ENCODE measurements at places on chromosomes 12 and 14. TPM values are rescaled to one million over a fixed set of nuclear protein-coding genes. Genes with fewer than 3 reads are reported as not detected.

DNA sequence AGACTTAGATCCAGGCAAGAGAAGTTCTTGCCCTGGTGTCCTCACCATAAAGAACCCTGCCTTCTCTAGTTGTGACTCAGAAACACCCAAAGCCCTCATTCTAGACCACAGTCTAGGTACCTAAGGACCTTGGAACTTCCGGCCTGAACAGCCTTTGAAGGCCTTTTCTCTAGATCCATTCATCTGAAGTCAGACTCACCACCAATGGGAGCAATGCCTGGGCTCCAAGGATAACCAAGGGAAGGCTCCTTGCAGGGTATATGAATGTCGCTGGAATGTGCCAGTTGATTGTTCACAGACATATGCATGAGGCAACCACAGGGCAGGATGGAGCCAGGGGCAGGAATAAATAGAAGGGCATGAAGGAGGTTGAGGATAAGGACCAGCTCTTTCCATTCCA, 86.3 kb downstream of the PLCZ1 start:
- no peak for DNase-seq

KIF26A gene
- polyA plus RNA-seq = 14.5 TPM

DNA sequence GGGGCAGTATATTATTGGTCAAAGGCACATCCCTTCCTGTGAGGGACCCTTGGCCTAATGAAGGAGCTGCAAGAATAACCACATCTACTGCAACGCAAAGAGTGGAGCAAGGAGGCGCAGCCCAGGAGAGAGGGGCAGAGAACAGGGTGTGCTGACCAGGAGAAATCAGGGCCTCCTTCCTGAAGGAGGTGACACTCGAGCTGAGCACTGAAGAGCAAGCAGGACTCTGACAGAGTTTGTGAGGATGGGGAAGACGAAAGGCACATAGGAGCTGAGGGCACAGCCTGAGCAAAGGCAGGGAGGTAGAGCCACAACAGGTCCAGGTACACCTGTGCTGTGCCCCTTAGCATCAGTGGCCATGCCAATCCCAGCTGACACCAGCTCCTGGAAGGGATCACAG, 60.6 kb downstream of the CCDC85C start:
- DNase-seq = no peak

DPF3 gene
- polyA plus RNA-seq = 3.5 TPM

P2RX2 gene
- polyA plus RNA-seq = 1.8 TPM

CEP290 gene
- 31.6 TPM for polyA plus RNA-seq

- no peak for DNase-seq
These were observed 5.8 kb downstream of the MARK3 start for GRCh38 chr14:103391048-103391447.

DNA sequence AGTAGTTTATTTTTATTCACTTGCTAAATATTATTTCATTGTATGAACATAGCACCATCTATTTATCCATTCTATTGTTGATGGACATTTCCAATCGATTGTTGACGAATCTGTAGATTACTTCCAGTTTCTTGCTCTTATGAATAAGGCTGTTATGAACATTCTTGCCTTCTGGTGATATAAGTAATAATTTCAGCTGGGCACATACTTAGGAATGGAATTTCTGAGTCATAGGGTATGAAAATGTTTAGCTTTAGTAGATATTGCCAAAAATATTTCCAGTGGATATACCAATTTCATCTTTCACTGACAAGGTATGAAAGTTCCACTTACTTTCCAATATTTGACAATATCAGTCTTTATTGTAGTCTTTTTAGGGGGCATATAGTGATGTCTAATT, 468.5 kb downstream of the ETNK1 start:
- no peak for DNase-seq

INHBC gene
- polyA plus RNA-seq = 0.26 TPM

- no peak for DNase-seq
These were observed 332.3 kb downstream of the EGLN3 start for GRCh38 chr14:33618361-33619105.

GRCh38 chr14:36451310-36452065, 68.5 kb downstream of the NKX2-1 start:
- peak; percentile 17 for DNase-seq

AQP2 gene
- polyA plus RNA-seq = 75.1 TPM

- DNase-seq = no peak
These were observed 17.1 kb upstream of the SAMD4A start for GRCh38 chr14:54549862-54550261.

CBLN3 gene
- polyA plus RNA-seq = 2.4 TPM

GRCh38 chr12:32032205-32032810, 73.1 kb downstream of the RESF1 start:
- DNase-seq = peak; percentile 74

DNA sequence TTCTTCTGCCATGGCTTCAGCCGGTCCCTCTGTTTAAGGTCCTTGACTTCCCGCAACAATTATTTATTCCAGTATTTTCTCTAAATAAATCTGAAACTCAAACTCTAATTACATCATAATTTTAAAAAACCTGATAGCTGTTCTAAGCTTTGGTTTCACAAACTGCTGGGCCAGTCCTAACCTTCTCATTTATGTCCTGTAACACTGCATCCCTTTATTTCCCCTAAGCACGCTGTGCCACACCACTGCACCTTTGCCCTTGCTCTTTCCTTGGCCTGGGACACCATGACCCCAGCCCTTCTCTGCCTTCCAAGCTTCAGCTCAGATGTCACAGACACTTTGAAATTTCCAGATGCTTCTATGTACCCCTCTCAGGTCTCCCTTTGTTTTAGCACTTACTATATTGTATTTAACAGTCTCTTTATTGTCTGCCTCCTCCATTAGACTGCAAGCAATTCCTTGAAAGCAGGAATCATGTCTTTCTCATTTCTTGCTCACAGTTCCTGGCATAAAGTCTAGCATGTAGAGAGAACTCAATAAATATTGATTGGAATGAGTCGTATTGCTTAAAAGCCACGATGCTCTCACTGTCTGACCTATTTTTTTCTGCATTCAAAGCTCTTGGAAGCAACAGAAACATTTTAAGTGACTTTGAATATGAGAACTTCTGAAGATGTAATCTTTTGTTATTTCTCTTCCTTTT, 111.1 kb downstream of the ERGIC2 start:
- DNase-seq = no peak

- DNase-seq = peak; percentile 29
These were observed 50.4 kb downstream of the AK7 start for GRCh38 chr14:96442355-96442754.

GRCh38 chr12:81300454-81300853, 222.6 kb downstream of the ACSS3 start:
- DNase-seq = peak; percentile 20

GRCh38 chr14:101820283-101820798, 58.8 kb downstream of the PPP2R5C start:
- no peak for DNase-seq

- no peak for DNase-seq
These were observed 7.1 kb upstream of the ACTN1 start for GRCh38 chr14:68986225-68986624.

GRCh38 chr14:95229749-95230148, 72.4 kb upstream of the DICER1 start:
- DNase-seq = no peak

- DNase-seq = no peak
These were observed 156.3 kb downstream of the TMX1 start for GRCh38 chr14:51396222-51396815.

DNA sequence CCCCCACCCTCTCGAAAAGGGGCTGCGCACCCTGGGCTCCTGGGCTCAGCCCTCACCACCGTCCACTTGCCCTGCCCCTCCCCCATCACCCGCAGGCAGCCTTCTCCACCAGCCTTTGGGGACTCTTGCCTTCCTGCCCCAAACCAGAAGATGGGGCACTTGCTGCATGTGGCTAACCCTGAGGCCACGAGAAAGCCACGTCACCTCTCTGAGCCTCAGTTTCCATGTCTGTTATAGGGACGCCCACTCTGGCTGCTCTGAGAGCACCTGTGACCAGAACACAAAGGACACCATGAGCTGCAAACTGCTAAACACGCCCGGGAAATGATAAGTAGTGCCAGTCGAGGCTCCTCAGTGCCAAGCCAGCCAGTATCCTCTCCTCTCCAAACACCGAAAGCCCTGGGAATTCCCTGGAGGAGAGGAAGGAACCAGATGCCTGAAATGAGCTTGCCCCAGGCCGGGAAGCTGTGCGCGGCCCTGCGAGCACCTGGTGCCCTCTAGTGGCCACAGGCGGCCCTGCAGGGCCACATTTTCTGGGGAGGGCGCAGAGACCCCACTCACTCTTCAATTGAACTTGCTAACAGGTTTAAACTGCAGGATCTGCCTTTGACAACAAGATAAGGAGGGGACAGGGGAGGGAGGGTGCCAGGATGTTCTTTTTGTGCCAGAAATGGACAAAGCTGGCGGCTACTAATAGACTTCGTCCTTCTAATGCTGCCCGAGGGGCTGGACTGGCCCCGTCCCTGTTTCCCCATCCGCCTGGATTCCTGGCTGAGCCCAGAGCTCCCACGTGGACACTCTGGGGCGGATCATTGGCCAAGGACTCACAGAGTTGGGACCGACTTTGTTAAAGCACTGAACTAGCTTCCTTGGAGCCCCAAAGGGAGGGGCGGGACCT, 10.2 kb upstream of the SERPINA9 start:
- peak; percentile 35 for DNase-seq

FGF6 gene
- polyA plus RNA-seq = not detected

GRCh38 chr14:70663707-70664179, 22.0 kb downstream of the TTC9 start:
- DNase-seq = no peak

DNA sequence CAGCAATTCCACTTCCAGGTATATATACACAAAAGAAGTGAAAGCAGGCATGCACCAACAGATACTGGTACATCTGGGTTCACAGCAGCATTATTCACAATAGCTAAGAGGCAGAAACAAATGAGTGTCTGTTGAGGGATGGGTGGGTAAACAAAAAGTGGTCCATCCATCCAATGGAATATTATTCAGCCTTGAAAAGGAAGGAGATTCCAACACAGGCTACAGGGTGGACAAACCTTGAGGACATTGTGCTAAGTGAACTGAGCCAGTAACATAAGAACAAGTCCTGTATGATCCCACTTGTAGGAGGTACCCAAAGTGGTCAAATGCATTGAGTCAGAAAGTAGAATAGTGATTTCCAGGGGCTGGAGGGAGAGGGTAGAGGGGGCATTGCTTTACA, 27.6 kb upstream of the BEGAIN start:
- DNase-seq = no peak

DNA sequence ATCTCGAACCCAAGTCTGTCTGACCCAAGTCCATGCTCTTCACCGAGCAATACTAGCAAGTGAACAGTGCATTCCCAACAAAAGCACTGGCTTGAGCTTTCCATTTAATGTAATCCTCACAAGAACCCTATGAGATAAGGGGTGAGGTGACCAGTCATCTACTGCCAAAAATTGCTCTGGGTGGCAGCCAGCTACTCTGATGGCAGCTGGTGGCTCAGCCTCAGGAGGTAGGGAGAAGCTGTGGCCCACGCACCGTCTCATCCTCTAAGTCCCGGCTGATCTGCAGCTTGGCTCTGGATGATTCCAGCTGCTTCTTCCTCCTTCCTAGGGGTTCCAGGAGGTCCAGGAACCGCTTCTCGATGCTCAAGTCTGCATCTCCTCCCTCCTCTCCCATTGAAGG, 75.2 kb downstream of the PLEKHG3 start:
- no peak for DNase-seq

FLRT2 gene
- polyA plus RNA-seq = 245 TPM

DNA sequence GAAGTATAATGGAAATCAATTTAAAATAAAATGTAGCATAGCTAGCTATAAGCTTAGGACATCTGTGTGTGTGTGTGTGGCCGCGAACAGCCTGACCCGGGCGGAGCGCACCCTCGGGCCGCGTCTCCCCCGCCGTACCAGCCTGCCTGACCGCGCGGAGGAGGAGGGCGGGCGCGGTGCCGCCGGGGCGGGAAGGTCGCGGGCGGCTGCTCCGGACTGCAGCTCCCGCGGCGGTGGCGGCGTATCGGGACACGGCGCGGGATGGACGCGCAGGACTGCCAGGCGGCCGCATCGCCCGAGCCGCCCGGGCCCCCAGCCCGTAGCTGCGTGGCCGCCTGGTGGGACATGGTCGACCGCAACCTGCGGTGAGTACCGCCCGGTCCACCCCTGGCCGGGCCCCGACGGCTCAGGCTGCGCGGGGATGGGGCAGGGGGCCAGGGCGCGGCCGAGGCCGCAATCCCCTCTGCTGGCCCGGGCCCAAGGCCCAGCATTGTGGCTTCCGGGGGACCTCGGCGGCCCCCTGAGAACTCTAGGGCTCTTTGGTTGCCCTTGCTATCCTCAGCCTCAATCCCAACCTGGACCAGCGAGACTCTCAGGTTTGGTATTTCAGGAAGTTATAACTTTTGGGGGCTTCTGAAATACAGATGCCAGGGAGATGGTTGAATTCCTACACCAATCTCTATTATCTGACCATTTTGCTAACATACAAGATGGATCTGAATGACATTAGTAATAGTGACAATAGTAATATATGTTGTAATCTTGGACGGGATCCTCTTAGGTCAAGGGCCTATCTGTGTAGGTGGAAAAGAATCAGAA, at the start of gene ABHD12B:
TSS of gene ABHD12B (plus strand) at position 140 of the 819 bp plus-strand sequence. CDS start at position 262, 122 bp downstream.
- DNase-seq = peak; percentile 15

- DNase-seq = no peak
These were observed 459.4 kb downstream of the ETNK1 start for GRCh38 chr12:23084236-23084995.

ADAM21 gene
- polyA plus RNA-seq = 1.1 TPM

DNA sequence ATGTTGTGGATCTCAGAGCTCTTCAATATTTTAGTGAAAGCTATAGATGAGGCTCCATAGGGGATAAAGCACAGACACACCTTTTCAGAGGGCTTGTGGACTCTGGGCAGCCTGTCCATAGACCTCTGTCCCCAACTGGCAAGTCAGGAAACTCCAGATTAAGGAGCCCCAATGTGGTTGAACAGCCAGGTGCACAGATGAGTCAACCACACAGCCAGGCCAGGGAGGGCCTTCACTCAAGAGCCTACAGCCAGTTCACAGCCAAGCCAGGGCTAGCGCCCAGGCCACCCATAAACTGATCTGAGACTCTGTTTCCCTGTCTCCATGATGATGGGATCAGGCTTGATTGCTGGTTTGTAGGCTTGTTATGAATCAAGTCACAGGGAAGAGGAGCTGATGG, 1.0 kb upstream of the BDKRB2 start:
- DNase-seq = no peak

GRCh38 chr14:95026851-95027463, 130.4 kb downstream of the DICER1 start:
- DNase-seq = no peak

KRT6B gene
- not detected for polyA plus RNA-seq

Measured in renal pelvis (tissue), 12 donors.